ENCODE measurements at places on chromosomes 2 and 18.

- DNase-seq = no peak
Measured at GRCh38 chr18:9685615-9685890, 22.5 kb upstream of the RAB31 start.

GRCh38 chr18:54129448-54130067, 94.9 kb downstream of the MBD2 start:
- DNase-seq = no peak

DNA sequence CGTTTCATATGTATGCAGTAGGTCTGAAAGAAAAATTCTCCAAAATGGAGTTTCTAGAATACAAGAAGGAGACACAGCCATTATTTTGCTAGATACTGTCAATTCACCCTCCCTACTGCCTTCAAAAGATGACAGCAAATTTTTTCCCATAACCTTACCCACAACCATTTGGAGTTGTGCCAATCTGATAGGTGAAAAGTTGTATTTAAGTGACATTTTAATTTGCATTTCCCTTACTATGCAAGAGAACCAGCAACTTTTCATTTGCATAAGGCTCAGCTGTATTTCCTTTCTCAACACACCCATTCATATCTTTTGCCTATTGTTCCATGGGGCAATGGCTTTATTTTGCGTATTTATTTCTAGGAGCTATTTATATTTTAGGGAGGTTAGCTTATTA, 31.4 kb upstream of the IL18RAP start:
- DNase-seq = peak; percentile 26

DNA sequence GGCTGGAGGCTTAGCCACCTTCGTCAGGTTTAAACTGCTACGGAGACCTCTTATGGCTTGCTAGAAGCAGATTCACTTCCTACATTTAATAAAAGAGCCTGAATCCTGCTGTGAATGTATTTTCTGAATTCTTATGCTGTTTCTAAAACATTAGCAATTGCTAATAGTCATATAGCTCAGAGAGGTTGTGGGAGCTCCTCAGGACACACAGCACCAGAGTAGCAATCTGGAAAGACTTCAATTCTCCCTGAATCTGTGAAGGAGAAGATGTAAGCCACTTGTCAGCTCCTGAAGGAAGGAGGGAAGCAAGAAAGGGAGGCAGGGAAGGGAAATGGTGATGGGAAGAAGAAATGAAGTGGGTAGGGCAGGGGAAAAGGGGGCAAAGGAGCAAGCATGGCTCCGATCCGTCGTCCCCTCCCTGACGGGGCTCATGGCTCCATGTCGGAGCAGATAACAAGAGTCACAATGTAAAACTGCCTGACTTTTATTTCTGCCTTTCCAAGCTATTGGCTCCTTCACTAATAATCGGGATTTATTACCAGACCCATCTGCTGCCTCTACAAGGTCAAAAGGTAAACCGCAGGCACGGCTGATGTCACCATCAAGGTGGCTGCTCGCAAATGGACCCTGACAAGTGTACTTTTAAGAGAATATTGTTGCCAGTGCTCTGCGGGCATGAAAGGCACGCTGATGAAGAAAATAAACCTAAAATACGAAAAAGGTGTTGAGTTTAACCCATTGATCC, 656.0 kb upstream of the SALL3 start:
- DNase-seq = no peak

DNA sequence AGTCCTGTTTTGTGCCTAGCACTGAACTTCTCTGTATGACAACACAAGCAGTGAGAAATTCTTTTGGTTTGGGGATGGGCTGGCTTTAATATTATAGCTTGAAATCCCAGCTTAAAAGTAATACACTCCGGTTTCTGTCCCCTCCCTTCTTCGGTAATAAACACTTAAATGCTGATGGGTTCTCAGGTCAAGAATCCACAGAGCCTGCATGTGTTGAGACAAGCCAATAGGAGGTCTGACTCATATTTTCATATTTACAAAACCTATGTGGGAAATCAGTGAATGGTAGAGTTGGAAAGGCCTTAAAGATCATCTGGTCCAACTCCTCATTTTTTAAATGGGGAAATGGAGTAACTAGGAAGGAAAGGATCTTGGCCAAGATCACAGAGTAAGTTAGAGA, 47.5 kb downstream of the VSNL1 start:
- DNase-seq = no peak

- no peak for DNase-seq
Measured at GRCh38 chr2:238421695-238422035, 5.1 kb upstream of the ASB1 start.

GRCh38 chr18:13379062-13379865, 160.7 kb downstream of the LDLRAD4 start:
- no peak for DNase-seq

DNA sequence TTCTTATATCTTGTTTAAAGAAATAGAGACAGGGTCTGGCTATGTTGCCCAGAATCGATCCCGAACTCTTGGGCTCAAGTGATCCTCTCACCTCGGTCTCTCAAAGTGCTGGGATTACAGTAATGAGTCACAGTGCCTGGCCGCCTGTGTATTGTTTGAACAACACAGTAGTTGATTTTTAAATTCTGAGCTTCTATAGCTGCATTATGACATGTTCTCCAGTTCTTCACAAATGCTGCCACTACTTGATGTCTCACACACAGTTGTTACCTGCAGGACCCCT, 7.7 kb upstream of the RHOB start:
- no peak for DNase-seq

DNA sequence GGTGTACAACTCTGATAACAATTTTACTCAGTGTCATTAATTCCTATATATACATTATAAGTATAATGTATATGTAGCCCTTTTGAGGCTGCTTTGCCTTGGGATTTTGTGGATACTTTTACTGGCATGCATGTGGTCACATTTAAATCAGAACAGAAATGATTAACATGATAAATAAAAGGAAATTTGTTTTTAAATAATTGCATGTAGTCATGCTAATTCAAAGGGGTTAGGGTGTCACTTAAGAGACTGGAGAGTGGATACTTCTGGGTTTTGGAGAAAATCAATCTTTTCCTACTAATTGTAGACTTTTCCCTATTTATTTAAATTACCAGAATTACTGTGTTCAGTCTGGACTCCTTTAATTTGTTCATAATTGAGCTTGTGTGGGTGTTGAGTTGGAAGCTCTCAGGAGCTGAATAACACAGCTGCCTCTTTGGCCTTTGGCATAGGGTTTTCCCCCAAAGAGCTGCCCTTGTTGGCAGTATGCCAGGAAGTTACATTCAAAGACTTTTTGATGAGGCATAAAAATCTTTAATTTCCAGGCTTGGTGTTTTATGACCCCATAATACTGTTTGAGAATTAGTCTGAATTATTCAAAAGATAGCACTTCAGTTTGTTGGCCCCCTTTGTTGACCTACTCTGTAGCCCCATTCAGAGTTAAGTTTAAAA, 484.7 kb upstream of the NRP2 start:
- no peak for DNase-seq

DNA sequence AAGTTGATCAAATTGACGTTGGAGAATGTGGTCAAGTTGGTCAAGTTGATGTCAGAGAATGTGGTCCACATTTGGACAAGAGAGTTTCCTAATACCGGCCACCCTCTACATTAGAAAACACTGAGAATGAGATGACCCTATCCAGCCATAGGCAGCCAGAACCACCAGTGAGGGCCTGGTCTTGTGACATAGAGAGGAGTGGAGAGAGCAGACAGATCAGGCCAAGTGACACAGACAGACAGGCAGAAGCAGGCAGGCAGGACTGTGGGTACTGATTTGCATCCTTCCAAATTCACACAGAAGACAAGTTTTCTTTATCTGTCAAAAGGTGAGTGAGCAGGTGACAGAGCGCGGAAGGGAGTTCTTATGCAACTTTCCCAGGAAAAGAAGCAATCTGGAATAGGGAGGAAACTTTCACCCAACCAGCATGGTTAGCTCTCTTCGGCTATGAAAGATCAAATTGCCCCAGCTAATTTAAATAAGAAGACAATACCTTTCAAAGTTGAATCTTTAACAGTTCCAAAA, 109.1 kb upstream of the PID1 start:
- DNase-seq = no peak

GRCh38 chr2:96147593-96148201, 2.5 kb upstream of the DUSP2 start:
- no peak for DNase-seq

GRCh38 chr2:43024515-43025011, 201.8 kb downstream of the ZFP36L2 start:
- no peak for DNase-seq

DNA sequence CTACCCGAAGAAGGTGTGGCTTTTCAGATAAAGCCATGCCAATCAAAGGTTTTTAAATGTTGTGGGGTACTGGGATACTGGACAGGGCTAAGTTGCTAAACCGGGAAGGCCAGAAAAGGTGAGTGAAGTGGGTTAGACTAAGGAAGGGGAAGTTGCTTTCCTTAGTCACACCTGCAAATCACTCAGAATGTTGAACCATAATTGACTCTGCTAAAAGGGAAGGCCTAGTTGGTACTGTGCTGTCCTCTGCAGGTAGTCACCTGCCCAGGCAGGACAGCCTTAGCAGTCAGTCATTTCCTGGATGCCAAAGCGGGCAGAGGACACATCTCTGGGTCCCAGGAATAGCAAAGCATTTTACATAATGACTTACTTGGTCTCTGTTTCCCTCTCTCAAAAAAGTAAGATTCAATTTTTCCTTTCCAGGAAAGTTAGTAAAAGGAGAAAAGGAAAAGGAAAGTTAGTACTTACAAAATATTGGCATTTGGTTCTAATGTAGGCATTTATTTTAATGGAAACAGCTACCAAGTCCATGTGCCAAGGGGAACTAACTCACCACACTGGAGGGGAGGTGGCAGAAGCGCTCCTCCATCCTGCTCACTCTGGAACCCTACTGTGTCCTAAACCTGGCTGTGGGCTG, 60.3 kb downstream of the RFTN2 start:
- DNase-seq = no peak

DNA sequence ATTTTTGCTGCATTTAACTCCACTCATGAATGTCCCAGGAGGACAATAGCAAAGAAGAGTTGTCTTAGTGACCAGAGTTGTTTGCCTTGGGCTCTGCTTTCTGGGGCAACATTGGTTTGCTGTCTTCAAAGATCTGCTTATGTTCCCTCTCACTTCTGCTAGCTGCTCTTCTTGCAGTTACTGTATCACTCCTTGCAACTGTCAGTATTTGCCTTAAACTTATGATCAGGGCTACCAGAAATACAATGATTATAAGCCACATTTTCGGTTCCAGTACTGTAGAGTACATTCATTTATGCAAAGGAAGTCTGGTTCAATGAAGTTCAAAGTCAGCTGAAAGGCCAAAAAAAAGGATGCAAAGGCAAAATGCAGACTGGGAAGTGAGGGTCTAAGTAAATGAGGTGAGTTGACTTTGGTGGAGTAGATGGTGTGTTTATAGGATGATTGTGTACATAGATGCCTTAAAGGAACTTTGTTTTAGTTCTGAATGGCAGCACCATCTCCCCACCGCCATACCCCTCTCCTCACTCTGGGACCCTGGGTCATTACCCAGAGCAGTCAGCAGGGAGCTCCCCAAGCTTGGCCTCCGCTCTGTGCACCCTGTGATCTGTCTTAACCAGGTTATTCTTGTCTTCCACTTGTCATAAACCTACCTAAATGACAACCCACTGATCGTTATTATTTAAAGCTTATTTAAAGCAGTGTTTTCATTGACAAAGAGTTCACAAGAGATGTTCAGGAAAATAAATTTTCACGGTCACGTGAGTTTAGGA, 236.0 kb downstream of the DOK6 start:
- DNase-seq = no peak

DNA sequence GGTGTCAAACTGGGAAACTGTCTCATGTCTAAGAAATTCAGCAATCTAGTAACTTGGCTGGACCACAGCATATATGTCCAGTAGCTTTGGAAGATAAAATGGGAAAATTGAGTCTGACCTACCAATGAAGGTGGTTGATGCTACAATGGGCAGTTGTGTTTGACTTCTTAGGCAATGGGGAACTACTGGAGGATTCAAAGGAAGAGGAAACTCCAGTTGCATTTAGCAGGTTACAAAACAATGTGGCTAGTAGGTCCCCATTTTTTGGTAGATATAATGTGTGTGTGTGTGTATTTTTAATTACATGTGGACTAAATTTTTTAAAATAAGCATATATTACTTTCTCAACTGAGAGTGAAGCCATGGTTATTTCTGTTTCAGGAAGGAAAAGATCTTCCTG, 427.7 kb downstream of the NBAS start:
- DNase-seq = no peak

- no peak for DNase-seq
Measured at GRCh38 chr2:102425441-102426132, 2.6 kb downstream of the IL18RAP start.

GRCh38 chr2:151904021-151904420, 75.8 kb upstream of the ARL5A start:
- DNase-seq = no peak

- no peak for DNase-seq
Measured at GRCh38 chr2:41061356-41061755, 609.5 kb upstream of the SLC8A1 start.

DNA sequence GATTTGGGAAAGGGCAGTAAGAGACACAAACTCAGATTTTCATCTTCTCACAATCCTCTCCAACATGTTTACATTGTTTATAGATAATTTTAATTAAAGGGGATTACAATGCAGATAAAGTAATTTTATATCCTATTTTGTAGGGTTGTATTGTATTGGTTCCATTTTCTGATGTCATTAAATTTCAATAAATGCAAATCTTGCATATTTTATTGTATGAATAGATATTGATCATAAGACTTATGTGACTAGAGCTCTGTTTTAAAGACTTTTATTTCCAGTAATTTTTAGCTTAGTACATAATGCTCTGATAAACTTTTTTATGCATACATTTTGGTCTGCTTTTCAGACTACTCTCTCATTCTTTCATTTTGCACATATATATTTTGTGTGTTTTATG, 819.6 kb downstream of the TSN start:
- no peak for DNase-seq

GRCh38 chr2:127146820-127147502, 40.0 kb upstream of the BIN1 start:
- no peak for DNase-seq

- no peak for DNase-seq
Measured at GRCh38 chr2:7201851-7202250, 284.6 kb downstream of the RNF144A start.

DNA sequence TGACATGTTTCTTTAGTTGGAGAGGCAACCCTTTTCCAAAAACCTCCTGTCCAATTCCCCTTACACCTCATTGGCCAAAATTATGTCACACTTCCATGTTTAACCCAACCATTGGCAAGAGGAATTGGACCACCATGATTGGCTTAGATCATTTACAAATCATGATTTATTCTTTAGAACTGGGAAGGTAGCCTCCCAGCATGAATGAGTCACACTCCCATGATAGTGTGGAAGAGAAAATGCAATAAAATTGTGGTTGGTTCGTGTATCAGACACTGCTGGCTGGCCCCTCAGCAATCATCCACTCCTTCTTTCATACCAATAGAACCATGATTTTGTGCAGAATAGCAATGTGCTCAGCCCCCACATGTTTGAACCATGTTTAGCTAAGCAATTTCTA, 156.6 kb upstream of the ACVR2A start:
- no peak for DNase-seq

- DNase-seq = no peak
Measured at GRCh38 chr18:55078303-55078932, 119.2 kb upstream of the CCDC68 start.

- no peak for DNase-seq
Measured at GRCh38 chr18:77065221-77065981, 67.2 kb downstream of the MBP start.

GRCh38 chr2:224723586-224724217, 7.5 kb upstream of the CCDC195 start:
- DNase-seq = no peak

GRCh38 chr18:36493349-36494159, 196.0 kb downstream of the FHOD3 start:
- no peak for DNase-seq

GRCh38 chr2:99959261-99960014, 183.0 kb downstream of the AFF3 start:
- no peak for DNase-seq
